Activated T-helper 17 cell treated with anti-CD3 and anti-CD28 coated beads, Interleukin-2, amount 50 U/mL, for 72 hours (primary cell): ENCODE measurements at places on chromosomes 7 and 10.

- no peak for ATAC-seq
Measured at GRCh38 chr10:30656233-30656632, 26.7 kb upstream of the LYZL2 start.

DNA sequence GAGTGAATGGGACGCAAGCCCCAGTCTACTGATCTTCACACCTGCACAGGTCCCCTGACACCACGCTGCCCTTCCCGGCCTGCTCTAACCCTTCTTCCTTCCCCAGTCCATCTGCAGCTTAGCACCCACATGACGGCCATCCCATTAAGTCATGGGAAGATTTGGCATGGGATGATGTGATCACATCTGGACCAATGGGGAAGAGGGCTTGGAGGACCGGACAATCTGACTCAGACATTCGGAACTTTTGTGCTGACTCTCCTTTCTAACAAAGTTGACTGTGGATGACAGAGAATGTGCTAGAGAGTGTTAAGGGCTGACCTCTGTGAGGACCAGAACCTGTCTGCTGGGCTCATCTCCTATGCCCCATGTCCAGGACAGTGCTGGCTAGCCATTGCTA, 15.6 kb downstream of the CXCL12 start:
- ATAC-seq: no peak

GRCh38 chr7:121382473-121382872, 13.6 kb downstream of the FAM3C start:
- no peak for ATAC-seq

- no peak for ATAC-seq
Measured at GRCh38 chr10:47276576-47277351, 23.2 kb upstream of the GDF10 start.

- ATAC-seq: no peak
Measured at GRCh38 chr7:15839416-15840100, 153.1 kb upstream of the MEOX2 start.

GRCh38 chr7:43825391-43825808, 43.9 kb downstream of the MRPS24 start:
- no peak for ATAC-seq

DNA sequence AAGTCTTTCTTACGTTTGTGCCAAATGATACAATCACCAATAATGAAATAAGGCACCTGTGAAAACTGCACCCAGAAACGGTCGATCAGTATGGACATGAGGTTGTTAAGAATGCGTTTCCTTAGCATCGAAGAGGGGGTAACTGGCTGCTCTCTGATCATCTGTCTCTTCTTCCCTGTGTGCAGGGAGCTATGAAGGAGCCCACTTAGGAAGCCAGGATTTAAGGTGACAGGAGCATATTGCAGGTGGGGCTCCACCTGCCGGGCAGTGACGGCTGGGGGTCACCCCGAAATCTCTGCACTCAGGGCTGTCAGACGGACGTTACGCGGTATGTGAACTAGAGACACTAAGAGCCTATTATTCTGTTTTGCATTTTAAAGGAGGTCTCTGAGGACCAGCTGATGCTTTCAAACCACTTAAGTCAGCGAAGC, 64.5 kb downstream of the CARD11 start:
- ATAC-seq: no peak

DNA sequence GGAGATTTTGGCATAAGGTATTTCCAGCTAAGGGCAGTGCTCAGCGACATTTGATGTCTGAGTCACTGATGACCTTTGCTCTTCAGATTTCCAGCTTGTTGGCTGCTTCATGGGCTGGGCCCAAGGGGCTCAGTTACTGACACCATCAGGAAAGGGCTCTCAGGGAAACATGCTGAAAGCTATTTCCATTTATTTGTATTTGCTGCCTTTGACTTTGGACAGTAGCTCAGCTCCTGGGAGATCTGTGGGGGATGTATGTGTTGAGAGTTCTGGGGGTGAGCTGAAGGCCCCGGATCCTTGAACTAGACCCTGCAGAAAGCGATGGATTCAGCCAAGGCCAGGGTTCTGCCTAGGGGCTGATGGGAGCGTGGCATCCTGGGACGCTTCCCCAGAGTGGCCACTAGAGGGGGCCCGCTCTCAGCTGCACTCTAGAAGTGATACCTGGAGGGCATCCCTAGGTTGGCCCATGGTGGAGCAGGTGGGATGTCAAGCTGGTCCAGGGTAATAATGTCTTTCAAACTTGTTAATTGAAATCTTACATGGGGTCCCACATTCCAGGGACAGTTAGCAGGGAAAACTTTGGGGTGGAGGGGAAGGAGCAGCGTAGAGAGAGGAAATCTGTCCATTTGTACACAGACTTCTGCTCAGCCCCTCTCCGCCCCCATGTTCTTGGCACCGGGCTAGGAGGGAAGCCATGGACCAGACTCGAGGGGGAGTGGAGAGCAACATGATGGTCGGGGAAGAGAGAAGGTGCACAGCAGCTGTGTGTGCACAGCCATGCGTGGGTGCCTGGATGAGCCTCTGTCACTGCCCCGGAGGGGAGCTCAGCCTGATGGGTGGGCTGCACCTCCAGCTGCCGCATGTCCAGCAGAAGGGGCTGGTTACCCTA, 3.0 kb upstream of the BTBD16 start:
- ATAC-seq: peak; percentile 71

GRCh38 chr10:23535381-23535780, 96.5 kb downstream of the OTUD1 start:
- ATAC-seq: no peak

DNA sequence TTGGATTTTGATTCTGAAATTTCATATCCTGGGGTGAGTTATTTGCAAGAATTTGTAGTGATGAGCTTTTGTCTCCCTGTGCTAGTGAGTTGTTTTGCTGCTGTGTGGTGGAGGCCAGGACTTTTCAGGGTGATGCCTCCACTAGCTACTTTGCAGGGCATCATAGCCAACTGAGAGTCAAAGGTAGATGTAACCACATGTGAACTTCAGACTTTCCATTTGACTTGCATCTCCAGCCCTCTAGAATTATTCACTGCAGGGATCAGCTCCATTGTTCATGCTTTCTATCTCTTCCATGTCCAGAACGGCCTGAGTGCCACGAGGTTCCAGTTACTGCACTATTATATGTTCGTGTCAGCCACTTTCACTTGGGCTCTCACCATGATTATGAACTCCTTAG, 534.3 kb downstream of the GRM8 start:
- no peak for ATAC-seq

DNA sequence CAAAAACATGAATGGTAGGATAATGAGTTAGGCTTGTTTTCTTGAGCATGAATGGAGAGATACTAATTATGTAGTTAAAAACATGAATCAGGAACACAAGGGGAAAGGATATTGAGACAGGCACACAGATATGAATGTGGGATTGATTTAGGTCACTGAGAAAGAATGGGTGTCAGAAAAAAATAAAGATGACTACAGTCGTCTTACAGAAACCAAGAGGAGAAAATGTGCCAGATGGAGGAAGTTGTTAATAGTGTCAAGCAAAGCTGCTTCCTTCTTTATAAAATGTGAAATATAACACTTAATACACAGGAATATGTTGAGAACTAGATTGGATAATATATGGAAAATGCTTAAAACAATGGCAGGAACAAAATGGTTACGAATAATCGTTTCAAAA, 173.3 kb upstream of the BET1 start:
- no peak for ATAC-seq

GRCh38 chr7:33836797-33837355, 68.5 kb upstream of the BMPER start:
- no peak for ATAC-seq

DNA sequence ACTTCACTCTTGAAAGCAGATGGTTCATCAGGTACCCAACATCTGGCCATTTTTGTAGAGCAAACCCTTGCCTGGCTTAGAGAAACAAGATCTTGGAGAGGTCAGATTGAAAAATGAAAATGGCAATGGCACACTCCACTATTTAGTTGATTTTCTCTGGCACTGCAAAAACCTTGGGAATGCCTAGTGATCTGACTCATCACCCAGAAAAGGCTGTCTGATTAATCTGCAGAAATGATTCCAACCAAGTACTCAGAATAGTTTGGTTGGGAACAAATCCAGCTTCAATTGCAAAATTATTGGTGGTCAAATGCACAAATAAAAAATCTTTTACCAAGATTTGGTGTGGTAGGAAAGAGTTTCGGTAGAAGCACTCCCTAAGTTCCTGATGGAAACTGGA, 351.2 kb downstream of the PHTF2 start:
- no peak for ATAC-seq

DNA sequence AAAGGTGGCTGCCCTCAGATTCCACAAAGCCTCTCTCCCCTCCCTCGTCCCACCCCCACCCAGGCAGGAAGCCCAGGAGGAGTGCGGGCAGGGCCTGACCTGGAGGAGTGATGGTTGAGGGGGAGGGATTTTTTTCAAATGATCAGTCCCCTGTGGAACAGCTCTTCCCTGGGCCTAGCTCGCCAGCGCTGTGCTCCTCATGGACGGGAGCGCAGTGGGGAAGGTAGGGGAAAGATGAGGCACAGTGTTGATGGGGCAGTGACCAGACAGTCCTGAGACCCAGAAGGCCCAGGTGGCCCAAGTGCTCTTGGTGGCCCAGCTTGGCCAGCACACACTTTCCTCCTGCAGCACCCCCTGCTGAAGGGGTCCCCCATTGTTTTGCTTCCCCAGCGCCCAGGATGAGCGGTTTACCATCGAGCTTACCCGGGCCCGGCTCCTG, 8.5 kb downstream of the SAP25 start:
- no peak for ATAC-seq

DNA sequence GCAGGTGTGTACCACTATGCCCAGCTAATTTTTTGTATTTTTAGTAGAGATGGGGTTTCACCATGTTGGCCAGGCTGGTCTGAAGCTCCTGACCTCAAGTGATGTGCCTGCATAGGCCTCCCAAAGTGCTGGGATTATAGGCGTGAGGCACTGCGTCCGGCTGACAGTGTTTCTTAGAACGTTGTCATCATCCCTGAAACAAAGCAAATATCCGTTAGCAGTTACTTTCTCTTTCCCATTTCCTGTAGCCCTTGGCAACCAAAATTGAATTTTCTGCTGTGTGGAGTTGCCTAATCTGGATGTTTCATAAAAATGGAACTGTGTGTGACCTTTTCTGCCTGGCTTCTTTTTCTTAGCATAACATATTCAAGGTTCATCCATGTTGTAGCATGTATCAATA, 22.4 kb downstream of the ZNF33A start:
- no peak for ATAC-seq

DNA sequence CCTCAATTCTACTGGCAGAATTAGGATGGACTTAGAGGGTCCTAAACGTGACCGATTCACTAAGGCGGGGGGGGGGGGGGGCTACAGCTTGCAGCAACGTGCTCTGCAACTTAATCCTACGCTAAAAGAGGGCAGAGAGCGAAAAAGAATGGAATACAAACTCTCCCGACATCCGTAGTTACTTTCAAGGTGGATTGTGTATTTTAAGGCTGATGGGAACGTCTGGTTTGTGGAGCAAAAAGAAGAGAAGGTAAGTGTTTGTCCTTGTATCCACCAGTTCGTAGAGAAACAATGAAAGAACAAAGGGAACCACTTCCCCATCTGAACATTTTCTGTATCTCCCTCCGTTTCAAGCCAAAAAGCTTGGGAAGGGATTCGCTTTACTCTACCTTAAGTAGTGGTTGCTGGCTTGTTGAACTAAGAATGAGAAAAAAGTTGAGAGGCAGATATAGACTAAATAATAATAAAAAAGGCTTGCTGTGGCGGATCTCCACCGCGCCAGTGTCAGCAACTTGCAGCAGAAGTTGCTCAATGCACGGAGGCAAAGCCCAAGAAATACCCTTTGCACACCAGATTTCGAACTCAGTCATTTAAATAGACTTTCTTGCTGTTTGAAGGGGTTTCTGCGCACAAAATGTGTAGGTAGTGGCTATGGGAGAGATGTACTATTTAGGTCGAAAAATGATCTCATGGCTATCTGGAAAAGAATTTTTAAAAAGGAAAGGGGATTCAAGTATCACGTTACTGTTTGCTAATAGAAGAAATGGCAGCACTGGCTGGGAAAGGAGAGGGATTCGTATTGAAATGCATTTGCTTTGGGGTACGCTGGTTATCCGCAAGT, 736 bp downstream of the SKIDA1 start:
- no peak for ATAC-seq

DNA sequence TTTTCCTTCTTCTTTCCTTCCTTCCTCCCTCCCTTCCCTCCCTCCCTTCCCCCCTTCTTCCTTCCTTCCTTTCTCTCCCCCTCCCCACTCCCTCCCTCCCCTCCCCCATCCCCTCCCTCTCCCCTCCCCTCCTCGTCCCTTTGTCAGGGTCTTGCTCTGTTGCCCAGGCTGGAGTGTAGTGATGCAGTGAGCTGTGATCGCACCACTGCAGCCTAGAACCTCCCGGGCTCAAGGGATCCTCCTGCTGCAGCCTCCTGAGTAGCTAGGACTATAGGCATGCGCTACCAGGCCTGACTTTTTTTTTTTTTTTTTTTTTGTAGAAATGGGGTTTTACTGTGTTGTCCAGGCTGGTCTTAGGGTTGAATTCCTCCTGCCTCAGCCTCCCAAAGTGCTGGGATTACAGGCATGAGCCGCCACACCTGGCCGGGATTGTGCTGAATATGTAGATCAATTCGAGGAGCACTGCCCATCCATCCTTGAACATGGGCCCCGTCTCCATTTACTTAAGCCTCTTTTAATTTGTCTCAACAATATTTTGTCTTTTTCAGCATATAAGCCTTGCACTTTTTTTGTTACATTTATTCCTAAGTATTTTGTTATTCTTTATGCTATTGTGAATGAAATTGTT, 23.4 kb downstream of the GRIFIN start:
- no peak for ATAC-seq
